ENCODE measurements at places on chromosomes 1 and 21.

DNA sequence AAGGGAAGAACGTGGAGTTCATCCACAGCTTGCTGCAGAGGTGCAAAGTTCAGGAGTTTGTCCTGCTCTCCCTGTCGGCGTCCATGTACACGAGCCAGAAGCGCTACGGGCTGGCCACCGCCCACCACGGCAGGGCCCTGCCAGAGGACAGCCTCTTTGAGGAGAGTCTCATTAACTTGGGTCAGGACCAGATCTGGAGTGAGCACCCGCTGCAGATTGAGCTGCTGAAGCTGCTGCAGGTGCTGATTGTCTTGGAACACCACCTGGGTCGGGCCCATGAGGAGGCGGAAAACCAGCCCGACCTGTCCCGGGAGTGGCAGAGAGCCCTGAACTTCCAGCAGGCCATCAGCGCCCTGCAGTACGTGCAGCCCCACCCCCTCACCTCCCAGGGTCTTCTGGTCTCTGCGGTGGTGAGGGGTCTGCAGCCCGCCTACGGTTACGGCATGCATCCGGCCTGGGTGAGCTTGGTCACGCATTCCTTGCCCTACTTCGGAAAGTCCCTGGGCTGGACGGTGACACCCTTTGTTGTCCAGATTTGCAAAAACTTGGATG lies 73.8 kb upstream of the MORC3 start:
- no peak for DNase-seq

DNA sequence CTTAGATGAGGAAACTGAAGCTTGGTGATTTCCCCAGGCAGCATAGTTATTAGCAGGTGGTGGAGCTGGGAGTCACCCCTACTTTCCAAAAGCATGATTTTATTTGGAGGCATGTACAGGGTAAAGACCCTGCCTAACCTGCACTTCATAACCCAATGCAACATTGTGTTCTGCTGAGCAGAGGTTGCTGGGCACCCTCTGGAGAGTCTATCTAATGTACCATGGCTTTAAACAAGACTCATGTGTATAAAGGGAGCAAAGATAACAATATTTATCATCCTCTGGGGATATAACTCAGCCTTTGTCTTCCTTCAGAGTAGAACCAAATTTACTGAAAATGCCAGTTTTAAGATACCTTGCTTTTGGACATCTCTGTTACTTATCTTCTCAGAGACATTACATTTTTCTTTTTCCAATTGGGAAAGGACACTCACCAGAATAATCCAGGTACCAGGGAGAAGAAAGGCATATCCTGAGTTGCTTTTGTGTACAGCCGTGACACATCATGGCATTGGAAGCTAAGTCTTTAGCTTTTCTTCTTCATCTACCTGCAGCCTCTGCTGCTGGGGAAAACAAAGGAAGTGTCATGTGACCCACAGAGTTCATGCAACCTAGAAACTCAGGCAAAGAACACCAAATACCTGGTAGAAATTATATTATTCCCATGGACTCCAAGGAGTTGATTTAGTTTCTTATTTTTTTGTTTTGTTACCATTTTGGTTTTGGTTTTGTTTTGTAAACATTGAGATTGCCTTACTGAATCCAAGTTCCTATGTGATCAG lies 39.6 kb downstream of the ELAVL4 start:
- no peak for DNase-seq

- DNase-seq, result no peak
Observed at GRCh38 chr1:202274611-202275010, 67.1 kb downstream of the UBE2T start.

- peak; percentile 41 for DNase-seq
Observed at GRCh38 chr1:43834280-43835081, 99.1 kb upstream of the ARTN start.

DNA sequence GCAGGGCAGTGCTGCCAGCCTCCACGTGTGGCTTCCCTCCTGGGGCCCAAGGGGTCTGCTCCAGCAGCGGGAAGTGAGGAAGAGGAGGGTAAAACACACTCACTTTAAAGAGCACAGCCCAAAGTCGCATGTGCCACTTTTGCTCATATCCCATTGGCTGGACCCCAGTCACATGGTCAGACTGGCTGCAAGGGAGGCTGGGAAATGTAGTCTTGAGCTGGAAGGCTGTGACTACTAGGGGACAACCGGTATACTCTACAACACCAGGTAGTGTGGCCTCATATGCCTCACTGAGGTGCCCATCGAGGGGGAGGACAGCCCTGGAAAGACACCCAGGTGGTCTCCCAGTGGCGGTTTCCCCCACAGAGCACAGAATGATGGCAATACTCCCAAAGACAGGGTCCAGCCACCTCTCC lies 45.2 kb downstream of the CAMK2N1 start:
- DNase-seq, result no peak

DNA sequence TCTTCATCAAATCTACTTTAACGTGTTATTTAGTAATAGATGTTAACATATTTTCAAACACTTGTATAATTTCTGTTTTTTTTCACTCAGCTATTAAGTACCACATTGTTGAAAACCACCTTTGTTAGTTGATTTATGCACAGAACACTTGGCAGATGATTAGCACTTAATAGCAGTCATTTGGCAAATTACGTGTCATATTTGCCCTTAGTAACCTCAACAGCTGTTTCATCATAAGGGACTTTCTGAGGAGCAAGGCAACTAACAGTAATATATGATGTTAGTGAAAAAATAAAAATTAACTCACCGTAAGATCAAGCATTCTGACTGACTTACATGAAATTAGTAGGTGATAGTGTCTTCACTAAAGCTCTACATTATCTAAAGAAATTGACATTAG lies 186.4 kb downstream of the HMCN1 start:
- no peak for DNase-seq

Measured in lower leg skin (tissue), 4 donors.